NCI-H2029 treated with DMSO at 0.1 percent for 48 hours (cell line): ENCODE measurements at places on chromosomes 2 and 18.
A peak's percentile ranks its signal among the peaks of the same experiment; 100 is the strongest.

GRCh38 chr2:46580416-46580815, 101.1 kb downstream of the TMEM247 start:
- DNase-seq: no peak

- no peak for DNase-seq
Measured at GRCh38 chr18:23353459-23353858, 99.6 kb upstream of the RIOK3 start.

DNA sequence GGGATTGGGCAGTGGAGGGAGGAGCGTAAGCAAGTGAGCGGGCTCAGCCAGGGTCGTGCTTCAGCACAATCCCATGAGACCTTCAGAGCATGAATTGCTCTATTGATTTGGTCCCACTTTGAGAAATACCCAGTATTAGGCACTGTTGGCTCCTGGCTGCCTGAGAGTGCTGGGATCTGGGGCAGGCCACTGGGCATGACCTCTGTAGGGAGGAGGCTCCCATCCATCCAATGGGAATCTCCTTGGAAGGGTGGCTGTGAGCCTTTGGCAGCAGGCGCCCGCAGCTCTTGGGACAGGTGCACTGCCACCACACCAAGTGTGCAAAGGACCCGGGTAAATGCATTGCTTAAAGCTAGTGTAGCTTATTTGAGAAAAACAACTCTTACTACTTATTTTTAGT, 137.5 kb downstream of the LDLRAD4 start:
- no peak for DNase-seq

DNA sequence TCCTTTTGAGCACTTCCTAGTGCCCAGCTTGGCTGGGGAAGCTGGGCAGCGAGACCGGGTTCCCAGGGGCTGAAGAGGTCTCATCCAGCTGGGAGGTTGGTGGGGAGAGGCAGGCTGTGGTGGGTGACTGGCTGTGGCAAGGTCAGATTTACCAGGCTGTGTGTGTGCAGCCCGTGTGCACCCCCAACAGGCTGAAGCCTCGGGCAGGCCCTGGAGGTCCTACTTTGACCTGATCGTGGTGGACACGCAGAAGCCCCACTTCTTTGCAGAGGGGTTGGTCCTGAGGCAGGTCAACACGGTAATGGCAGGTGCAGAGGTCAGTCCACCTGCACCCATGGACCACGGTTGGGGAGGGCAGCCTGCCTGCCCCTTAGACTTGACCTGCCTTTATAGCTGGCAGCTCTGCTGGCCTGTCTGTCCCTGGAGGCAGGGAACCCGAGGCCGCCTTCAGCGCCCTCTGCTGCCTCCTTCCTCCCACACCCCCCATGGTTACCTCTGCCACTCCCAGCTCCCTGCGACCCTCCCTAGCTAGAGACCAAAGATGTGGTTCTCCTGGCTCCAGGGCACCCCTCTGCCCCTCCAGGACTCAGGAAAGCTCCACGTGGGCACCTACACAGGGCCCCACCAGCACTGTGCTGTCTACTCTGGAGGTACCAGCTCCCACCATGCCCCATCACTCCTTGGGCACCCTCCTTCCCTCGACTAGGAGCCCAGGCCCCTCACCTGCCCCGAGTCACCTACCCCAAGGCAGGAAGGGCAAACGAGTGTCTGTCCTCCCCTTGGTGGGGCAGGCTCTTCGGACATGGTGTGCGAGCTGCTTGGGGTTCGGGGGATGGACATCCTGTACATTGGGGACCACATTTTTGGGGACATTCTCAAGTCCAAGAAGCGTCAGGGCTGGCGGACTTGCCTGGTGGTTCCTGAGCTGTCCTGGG, 4.0 kb downstream of the NT5DC4 start:
- DNase-seq: no peak

DNA sequence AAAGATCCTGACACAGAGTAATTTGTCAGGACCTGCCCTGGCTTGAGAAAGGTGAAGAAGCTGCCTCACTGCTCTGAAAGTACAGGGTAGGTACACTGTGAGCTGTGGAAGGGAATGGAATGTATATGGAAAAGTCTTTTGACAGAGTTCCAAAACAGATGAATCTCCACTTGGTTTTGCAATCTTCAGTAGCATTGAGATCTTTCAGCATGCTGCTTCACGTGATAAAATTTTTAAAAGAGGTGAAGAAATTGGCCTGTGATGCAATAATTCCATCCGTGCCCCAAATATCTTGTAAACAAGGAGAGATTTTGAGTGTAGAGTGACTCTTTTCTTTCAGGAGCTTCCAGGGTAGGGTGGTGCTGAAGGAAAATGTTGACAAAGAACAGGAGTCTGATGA, 123.1 kb downstream of the OSR1 start:
- DNase-seq: no peak

GRCh38 chr2:98571796-98572195, 36.5 kb downstream of the COA5 start:
- no peak for DNase-seq

DNA sequence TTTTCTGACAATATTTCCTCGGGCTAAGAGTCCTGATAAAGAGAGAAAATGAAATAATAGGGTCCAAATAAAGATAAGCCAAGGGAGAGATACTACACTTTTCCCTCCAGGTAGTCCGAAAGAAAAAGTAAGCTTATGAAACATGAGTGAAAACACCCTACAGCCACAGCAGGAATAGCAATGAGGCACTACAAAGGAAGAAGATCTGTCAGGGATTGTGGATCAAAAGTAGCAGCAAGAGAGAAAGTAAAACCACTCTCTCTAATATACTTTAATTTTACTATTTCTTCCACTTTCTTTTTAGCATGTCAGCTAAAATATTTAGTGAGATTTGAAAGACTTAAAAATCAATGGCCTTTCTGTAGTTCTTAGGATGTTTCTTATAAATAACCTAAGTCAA, 1601.8 kb downstream of the LRP1B start:
- DNase-seq: no peak

DNA sequence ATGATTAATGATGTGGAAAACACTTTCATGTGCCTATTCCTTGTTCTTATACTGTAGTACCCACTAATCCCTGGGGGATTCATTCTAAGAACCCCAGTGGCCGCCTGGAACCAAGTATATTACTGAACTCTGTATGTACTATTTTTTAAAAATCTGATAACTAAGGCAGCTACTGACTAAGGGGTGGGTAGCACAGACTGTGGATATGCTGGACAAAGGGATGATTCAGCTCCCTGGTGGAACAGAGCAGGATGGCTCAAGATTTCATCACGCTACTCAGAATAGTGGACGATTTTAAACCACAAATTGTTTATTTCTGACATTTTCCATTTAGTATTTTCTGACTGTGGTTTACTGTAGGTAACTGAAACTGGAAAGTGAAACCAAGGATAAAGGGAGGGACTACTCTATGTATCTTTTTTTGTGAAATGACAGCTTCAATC, 41.8 kb upstream of the CDC42EP3 start:
- DNase-seq: no peak

DNA sequence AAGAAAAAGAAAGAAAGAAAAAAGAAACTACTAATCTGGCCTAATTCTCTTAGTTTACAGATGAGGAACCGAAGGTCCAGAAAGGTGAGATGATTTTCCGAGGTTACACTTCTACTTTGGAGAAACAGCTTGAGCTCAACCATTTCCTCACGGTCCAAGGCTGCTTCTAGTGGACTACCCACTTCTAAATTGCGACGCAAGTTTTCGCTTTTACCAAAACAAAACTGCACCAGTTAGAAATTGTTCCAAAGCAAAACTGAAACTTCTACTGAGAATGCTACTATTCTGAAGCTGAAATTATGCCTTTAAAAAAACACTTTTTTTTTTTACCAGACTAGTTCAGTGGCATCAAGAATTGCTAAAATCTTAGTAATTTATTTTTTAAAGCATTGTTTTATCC, 101.6 kb downstream of the INO80D start:
- DNase-seq: no peak

DNA sequence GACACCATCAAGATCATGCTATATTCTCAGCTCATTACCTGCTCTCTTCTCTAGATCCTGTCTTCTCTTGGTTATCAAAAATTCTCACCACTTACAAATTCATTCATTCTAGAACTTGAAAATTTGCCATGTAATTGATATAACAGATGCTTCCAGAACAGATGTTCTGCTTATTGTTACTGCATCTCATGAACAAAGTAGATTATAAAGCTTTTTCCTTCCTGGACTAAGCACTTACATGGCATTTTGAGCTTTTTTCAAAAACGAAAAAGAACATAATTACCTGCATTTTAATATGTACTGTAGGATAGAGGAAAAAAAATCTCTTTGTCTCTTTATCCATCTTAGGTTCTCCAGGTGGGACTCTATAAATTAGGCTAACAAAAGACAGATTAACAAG, 79.6 kb upstream of the CREB1 start:
- no peak for DNase-seq

GRCh38 chr2:200654823-200655222, 69.0 kb downstream of the AOX1 start:
- DNase-seq: no peak

GRCh38 chr18:8229787-8230186, 379.4 kb upstream of the RAB12 start:
- DNase-seq: no peak

GRCh38 chr2:109079590-109079989, 49.4 kb upstream of the SH3RF3 start:
- DNase-seq: no peak

DNA sequence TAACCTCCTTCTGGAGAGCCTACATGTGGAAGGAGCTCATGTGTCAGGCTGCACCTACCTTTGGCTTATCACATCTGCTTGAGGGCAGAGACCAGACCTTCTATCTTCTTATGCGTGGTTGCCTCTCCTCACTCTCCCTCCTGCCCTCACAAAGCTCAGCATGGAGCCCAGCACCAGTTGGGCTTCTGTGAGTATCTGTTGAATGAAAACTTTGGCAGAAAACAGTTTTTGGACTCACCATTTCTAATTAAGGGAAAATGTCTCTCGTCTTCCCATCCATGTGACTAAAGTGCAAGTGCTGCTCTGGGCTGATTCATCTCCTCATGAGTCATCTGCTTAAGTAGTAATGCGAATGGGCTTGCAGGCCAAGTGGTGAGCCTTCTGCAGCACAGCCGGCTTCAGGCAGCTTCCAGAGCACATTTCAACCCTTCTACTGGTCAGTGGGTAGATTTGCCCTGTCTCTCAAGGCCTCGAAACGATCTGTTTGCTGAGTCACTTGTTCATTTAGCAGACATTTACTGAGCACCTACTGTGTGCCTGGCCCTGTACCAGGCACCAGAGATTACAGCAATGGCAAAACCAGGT, 102.6 kb downstream of the VSNL1 start:
- no peak for DNase-seq

DNA sequence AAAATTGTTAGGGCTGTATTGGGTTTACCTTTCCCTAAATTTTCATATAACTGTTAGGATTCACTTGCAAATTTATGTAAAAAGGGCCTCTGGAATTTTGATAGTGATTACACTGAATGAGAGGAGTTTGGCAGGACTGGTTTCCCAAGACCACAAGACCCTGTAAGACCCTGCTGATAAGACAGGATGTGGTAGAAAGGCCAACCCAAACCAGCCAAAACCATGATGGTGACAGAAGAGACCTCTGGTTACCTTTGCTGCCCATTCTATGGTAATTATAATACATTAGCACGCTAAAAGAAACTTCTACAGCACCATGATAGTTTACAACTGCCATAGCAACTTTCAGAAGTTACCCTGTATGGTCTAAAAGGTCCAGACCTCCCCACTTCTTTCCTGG, 8.3 kb upstream of the CASP10 start:
- no peak for DNase-seq

DNA sequence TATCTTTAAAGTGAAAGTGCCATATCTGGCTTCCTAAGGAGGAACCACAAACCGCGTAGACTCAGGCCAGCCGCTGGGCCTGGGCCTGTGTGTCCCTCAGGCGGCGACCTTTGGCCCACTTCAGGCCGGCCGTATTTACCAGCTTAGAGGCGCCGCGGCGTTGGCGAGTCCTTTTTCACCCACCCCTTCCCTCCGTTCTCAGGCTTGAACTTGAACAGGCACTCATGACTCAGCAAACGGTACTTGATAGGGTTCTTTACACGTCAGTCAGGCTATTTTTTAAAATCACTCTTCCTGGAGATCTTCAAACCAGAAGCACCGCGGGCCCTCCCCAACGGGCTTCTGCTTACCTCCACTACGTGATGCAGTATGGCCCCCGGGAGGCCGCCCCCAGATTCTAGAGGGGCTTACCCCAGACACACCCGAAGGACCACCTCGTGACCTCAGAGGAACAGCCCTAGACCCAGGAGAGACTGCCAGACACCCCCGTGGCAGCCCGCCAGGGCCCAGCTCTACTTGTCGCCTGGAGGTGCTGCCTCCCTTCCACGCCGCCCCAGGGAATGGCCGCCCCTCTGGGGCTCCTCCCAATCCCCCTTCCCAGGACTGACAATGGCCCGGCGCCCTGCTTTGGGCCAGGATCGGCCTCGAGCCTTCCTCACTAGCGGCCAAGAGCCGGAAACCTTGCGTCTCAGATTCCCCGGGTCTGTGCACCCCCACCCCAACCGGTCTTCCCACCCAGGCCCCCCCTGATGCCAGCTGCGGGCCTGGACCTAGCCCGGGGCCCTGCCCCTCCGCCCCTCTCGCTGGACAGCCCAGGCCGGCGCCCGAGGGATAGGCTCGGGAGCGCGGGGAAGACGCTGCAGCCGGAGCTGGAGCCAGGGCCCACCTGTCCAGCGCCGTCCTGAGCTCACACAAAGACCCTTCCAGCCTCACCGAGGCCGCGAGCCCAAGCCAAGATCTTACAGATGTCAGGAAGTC, 33.8 kb upstream of the IMPA2 start:
- peak; percentile 63 for DNase-seq

DNA sequence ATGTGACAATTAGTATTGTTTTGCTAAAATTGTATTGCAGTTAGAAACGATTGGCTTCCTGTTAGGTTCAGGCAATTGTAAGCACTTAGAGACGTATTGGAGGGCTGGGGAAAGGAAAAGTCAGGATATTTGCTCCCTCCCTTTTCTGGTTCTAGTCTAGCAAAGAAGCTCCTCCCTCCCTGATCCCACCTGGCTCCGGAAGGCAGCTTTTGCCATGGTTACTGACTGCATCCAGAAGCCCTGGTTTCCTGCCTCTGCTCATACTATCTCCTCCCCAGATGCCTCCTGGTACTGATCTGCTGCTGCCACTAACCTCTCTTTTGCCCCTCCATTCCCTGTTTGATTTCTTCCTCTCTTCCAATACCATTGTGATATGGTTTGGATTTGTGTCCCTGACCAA, 275.9 kb downstream of the MREG start:
- no peak for DNase-seq

- DNase-seq: no peak
Measured at GRCh38 chr2:231717281-231718171, 9.2 kb downstream of the PTMA start.

DNA sequence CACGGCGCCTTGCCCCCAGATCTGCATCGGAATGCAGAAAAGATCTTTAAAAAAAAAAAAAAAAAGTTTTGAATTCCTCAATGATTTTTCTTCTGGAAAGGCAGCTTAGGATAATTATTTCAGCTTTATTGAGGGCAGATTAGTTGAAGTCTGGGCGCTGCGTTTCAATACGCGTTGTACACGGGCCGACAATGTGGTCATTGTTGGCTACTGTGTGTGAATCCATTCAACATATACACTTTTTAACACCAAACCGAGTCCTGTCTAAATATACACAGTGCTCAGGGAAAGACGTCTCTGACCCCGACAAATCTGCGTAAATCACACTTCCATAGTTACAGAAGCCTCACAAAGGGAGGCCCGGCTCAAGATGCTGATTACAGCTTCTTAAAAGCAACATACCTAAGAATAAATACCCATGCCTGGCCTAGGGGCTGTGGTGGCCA, 1.4 kb upstream of the SIX3 start:
- no peak for DNase-seq
